ENCODE measurements at places on chromosomes 3 and 15.

DNA sequence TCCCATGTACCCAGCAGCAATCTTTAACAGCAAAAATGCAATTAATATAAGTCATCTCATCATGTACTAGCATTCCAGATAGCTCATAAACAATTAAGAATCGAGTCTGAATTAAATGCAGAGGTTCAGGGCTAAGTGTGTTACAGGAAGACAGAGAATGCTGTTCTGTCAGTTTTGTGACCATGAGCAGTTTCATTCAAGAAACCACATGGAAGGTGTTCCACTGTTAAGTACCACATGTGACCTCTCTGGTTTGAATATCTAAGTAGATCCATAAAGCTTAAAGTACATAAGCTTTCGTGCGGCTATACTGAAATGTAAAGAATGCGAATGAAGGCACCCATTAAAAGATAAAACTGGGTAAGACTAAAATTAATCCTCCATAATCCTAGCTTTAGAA lies 272.3 kb downstream of the IL5RA start:
- DNase-seq: no peak

GRCh38 chr3:43080726-43081568 lies 24.9 kb downstream of the POMGNT2 start:
- DNase-seq: no peak

DNA sequence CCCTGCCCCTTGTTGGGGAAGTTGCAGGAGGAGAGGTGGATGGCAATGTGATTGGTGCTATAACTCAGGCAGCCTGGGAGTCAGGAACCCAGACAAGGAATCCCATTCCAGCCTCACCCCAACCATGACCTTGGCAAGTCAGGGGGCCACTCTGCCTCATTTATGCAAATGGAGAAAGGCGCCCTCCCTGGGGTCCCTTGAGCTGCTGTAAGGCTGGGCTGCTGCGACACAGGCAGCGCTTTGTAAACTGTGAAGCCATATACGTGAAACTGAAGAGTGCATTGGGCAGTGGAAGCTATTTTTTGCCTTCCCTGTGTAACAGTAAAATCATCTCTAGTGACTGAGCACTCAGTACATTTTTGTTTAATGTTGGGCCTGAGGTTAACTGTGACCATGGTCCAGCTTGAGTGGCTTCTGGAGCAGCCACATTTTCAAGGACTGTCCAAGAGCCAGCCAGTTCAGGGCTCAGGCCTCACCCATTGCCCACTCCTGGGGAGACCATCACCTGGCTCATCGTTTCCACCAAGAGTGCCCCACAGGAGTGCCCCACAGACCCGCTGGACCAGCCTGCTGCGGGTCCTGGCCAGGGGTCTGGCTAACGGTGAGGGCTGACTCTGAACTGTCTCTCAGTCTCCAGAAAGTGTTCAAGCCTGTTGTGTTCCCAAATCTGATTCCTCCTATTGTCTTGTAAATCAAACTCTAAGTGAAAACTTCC lies 27.9 kb downstream of the KIF7 start:
- DNase-seq: no peak

GRCh38 chr3:134796281-134797056 lies 1.4 kb downstream of the EPHB1 start:
- DNase-seq: no peak

GRCh38 chr3:107705046-107705445 lies 182.3 kb downstream of the BBX start:
- no peak for DNase-seq

GRCh38 chr3:139757448-139758030 lies 79.8 kb upstream of the NMNAT3 start:
- DNase-seq: no peak

DNA sequence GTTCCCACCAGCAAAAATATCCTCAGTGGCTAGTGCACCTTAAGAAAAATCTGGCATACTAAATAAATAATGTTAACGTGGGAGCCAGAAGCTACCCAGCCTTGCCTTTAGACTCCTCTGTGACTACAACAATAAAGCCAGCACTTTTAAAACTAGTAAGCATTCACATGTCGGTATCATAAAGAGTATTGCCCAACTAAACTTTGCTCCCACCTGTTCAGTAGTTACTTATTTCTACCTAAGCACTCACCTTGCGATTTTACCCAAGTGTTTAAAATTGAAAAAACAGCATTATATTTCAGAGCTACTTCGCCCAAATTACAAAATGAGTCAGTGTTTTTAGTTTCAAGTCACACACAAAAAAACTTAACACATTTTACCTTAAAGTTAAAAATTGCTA lies 12.8 kb downstream of the ALDH1L1 start:
- no peak for DNase-seq

GRCh38 chr3:120111898-120112297 lies 17.7 kb upstream of the GSK3B start:
- no peak for DNase-seq

DNA sequence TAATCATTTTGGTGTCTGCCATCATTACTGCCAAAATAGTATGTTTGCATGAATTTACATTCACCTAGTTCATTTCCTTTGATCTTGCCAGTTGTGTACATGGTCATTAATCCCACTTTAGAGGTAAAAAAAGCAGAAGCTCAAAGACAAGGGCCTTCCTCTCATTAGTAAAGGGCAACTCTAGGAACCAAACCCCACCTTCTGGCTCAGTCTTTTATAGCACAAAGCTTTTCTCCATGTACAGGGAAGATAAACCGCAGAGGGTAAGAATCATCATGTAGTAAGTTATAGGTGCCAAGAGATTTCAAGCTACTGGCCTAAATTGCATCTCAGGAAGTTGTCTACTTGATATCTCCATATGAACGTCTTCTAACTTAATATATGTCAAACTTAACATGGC lies 19.3 kb upstream of the SPG21 start:
- no peak for DNase-seq

DNA sequence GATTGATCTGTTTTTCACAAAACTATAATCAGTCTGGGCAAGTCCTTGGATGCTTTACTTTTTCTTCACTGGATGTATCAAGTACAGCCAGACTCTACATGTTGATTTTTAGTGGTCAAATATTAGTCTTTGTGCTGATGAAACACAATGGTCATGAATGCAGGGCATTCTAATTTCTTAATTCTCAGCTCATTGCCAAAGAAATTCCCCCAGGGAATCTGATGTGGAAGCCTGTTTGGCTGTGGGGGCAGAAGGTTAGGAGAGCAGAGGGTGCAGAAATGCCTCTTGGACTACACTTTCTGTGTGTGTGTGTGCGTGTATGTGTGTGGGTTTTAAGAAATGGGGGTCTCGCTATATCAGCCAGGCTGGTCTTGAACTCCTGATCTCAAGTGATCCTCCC lies 48.7 kb upstream of the HACD2 start:
- no peak for DNase-seq

- DNase-seq: no peak
Measured at GRCh38 chr15:50146632-50147031, 27.6 kb upstream of the ATP8B4 start.

GRCh38 chr3:33030246-33030645 lies 66.7 kb downstream of the GLB1 start:
- no peak for DNase-seq

DNA sequence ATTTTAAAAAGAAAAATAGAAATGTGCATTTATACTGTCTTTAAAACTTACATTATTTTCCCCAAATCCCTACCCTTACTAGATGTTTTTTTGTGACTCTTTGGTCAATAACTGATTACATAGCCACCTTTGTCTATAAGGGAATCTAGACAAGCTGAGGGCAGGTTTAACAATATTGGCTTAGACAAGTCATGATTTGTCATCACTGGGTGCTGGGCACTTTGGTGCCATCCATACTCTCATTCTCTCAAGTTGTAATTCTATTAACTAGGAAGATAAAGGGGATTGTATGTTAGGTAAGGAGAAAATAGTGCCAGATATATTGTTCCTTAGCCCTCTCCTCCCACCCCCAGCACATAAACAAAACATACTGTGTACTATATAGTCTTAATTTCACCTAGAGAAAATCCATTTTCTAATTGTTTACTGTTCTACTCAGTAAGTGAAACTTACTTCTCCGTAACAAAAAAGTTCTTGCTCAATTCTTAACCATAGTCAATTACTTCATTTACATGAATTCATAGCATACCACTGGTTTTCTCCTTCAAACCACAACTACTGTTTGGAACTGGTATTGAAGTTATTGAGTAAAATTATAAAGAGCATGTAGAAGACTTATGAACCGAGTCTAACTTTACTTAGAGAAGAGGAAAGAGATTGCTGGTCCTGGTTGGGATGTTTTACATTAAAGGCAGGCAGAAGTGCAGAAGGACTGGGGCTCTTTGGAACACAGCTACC lies 877.1 kb downstream of the PDCD6IP start:
- no peak for DNase-seq

GRCh38 chr15:29988701-29989100 lies 94.1 kb upstream of the GOLGA8J start:
- DNase-seq: no peak

- no peak for DNase-seq
Measured at GRCh38 chr15:83747050-83747717, 93.3 kb downstream of the ADAMTSL3 start.

- no peak for DNase-seq
Measured at GRCh38 chr15:65094294-65094995, 17.9 kb downstream of the KBTBD13 start.

- DNase-seq: no peak
Measured at GRCh38 chr15:80259942-80260510, 8.0 kb upstream of the CTXND1 start.

DNA sequence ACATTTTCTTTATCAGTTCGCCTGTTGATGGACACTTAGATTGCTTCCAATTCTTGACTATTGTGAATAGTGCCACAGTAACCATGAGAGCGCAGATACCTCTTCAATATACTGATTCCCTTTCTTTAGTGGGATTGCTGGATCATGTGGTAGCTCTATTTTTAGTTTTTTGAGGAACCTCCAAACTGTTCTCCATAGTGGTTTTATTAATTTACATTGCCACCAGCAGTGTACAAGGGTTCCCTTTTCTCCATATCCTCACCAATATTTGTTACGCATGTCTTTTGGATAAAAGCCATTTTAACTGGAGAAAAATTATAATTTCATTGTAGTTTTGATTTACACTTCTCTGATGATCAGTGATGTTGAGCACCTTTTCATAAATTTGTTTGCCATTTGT lies 59.3 kb downstream of the RASA2 start:
- no peak for DNase-seq

GRCh38 chr3:125045194-125045593 lies 10.6 kb downstream of the HEG1 start:
- DNase-seq: no peak

GRCh38 chr3:186458306-186459107 lies 85.7 kb downstream of the CRYGS start:
- DNase-seq: no peak

- no peak for DNase-seq
Measured at GRCh38 chr15:51935466-51936104, 36.0 kb downstream of the LEO1 start.

DNA sequence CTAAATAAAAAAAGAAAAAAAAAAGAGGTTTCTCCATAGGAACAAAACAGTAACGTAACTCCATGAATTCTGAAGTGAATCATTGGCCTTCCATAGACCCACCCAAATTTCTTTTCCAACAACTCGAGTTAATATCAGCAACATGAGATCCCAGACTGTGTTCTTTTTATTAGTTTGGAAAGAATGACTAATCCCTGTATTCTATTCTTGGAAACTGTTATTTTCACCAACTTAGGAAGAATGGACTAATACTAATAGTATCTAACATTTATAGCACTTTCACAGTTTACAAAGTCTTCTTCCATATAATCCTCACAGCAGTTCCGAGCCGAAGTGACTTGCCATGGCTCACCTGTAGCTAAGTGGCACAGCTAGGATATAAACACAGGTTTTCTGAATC lies 72.7 kb upstream of the SLC4A7 start:
- no peak for DNase-seq

GRCh38 chr3:12308517-12308916 lies 19.6 kb downstream of the PPARG start:
- no peak for DNase-seq

DNA sequence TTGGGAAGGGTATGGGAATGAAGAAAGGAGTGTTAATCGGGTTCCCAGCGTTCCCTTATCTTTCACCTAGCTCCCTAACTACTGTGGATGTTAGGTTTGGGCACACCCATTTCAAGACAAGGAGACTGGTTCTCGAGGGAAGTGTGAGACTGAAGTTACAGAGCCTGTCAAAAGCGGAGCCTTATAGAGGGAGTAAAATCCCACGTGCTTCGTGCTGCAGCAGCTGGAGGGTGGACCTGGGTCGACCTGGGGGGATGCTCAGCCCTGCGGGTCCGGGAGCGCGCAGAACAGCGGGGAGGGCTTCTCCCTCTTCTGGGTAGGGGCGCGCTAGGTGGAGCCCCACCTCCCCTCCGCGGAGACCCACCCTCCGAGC lies 314 bp upstream of the TMED3 start:
- no peak for DNase-seq

GRCh38 chr3:52792961-52793695 lies 1.5 kb upstream of the ITIH3 start:
- DNase-seq: no peak

GRCh38 chr3:46708401-46709156 lies 7.4 kb downstream of the TMIE start:
- DNase-seq: no peak

GRCh38 chr15:81111018-81111417 lies 23.1 kb upstream of the CFAP161 start:
- DNase-seq: no peak

- no peak for DNase-seq
Measured at GRCh38 chr3:177978946-177979345, 557.3 kb upstream of the KCNMB2 start.
